Breast epithelium (tissue), 4 donors: ENCODE measurements at places on chromosomes 12 and 14.

DNA sequence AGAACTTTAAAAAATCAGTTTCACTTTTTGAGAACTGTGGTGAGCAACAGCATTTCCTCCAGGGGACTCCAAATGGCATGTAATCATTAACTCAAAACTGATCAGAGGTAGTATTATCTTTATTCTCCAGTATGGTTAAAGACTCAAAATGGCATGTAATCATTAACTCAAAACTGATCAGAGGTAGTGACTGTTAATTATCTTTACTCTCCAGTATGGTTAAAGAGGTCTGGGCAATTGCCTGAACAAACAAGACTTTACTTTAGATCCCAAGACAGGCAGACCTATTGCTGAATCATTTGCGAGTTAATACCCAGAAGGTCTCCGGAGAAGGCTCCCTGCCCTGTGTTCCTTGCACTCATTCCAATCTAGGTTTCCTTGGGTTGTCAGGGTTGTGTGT, 6.6 kb upstream of the ACADS start:
- no peak for DNase-seq

DNA sequence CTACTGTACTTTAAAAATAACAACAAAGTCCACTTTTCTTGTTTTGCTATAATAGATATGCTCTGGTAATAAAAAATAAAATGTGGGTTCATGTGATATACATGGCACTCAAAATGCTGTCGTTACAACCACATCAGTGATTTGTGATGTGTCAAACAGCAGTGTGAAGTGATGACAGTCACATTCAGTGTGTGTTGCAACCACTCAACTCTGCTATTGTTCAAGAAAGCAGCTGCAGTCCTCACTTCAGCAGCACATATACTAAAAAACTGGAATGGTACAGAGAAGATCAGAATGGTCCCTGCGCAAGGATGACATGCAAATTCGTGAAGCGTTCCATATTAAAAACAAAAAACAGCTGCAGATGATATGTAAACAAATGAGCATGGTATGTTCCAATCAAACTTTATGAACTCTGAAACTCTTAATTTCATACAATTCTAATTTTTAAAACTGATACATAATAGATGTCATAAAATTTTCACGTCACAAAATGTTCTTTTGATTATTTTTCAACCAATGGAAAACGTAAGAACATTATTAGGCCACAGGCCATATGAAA, 6.7 kb downstream of the TRMT5 start:
- DNase-seq = no peak

- DNase-seq = no peak
Observed at GRCh38 chr12:52454411-52455201, 2.7 kb upstream of the KRT6B start.

- no peak for DNase-seq
Observed at GRCh38 chr12:122921917-122922316, 26.0 kb upstream of the VPS37B start.
